ENCODE measurements at places on chromosomes 5 and 9.

DNA sequence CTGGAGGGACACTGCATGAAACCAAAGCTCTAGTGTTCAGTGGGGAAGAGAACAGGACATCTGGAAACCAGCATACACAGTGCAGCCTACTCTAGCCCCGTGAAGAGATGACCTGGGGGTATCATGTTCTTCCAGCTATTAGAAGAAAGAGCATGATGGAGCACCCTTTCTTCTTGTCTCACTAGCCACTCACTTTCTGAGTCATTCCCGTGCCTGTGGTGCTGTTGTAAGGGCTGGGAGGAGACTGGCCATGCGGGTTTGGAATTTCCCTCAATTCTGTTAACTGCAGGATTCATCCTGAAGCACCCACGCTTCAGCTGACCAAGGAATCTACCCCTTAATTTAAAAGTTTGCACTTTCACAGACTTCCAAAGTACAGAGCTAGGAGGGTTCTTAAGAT is 137.0 kb downstream of the COL23A1 start:
- DNase-seq: no peak

DNA sequence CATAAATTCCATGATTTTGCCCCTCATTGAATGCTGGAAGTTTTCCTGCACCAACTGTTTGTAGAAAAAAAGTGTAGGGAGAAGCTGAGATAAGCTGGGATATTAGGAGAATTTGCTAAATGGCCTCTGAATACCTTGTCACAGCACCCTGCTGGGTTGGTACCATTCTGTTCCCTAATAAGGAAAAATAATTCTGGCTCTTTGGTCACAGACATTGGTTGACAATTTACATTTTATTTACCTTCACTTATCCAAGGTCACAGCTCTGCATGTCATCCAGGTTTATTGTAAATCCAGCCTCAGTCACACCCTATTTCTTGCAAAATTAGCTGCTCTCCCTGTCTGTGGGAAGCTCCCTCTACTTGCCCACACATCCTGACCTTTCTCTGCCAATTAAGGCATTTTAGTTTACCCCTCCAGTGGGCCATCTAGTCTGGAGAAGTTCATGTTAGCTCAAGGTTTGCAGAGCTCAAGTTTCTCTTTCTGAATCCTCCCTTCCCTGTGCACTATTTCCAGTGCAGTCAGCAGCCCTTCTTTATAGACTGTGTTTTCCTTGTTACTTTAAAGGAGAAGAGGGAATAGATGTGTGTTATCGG is 115.4 kb upstream of the NTRK2 start:
- DNase-seq: no peak

GRCh38 chr5:92838253-92838652 is 742.8 kb downstream of the NR2F1-AS1 start:
- no peak for DNase-seq

DNA sequence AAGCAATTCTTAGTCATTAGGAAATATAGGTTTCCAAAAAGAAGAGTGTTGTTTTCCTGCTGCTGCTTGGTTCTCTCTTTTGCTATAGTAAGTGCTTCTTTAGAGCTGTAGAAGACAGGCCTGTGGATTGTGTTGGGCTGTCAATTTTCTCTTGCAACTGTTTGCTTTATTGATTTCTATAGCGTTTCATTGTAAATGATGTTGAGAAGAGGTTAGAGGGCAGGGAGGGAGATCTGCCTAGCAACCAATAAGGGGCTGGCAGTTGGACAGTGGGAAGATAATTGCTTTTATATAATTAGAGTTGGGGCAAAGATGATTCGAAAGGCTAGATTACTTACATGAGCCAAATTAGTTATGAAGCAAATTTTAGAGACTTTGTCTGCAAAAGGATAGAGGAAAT is 11.1 kb downstream of the UNC13B start:
- DNase-seq: no peak

DNA sequence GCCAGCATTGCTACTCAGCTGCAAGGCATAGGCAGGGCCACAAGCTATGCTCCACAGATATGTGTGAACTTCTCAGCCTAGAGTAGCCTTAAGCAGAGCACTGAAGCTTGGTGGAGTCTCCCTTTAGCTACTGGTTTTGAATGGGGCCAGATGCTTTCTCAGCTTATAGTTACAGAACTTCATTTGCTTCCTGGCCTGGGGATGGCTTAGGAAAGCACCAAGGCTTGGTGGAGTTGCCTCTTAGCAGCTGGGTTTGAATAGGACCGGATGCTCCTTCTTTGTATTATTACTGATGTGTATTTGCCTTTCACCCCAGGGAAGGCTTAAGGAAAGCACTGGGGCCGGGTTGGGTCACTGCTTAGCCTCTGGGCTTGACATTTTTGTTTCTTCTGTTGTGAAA is 497.8 kb upstream of the SEMA6A start:
- DNase-seq: no peak

DNA sequence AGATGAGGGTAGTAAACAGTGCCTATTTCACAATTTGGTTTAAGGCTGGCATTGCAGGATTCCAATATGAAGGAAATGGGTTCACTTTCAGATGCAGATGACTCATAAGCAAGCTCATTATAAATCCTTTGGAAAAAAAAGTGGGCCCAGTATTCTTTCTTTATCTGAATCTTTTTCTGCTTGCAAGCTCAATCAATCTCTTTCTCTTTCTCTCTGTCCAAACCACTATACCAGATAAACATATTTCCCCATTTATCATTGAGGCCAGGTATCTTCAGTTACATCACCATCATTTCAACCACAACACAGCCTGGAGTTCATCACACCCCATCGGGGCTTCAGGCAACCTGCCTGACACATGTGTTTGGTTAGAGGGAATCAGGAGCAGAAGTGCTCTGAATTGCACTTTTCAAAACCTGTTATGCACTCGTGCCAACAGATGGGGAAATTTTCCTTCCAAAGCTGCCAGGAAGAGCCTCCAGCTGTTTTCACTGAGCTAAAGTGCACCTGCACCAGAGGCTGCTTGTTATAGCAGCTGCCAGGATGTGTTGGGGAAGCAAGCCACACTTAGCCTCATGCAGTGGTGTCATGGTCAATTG is 30.0 kb upstream of the MAMDC2 start:
- no peak for DNase-seq

DNA sequence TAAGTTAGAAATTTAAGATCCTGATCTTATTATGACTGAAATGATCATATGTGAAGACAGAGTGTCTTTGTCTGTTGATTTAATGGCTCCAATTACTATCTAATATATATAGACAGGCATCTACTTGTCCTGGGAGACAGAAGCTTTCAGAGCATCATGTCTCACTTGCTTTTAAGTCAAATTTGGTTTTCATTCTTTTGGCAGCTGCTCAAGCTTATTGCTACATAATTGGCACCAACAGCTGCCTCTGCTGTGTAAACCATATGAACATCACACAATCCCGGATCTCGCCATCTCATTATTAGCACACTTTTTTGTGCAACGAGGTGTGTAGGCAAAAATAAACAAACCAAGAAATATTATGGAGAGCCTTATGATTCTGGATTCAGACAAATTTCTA is 1717.9 kb downstream of the EFNA5 start:
- DNase-seq: peak; percentile 40

DNA sequence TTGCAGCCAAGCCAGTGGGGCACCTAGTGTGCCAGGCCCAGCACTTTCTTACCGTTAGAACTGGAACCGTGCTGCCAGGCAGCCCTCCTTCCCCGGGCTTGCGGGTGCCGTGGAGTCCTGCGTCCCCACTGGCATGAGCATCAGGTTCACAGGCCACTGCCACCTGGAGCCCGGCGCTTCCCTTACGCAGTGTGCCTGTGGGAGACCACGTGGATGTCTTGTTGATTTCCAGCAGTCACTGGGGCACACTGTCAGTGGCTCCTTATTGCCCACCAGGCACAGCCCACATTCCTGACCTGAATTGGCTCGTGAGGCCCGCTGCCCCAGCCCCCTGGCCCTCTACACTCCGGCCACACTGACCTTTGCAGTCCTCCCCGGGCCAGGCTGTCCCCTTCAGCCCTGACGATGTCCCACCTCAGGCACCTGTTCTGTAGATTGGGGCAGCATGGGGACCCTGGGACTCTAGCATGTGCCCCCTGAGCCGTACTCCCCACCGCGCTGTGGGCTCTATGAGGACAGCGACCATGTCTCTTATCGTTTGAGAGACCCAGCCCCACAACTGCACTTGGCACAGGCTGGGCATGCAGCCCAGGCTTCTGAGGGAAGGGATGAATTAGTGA is 10.4 kb upstream of the CEL start:
- DNase-seq: no peak

DNA sequence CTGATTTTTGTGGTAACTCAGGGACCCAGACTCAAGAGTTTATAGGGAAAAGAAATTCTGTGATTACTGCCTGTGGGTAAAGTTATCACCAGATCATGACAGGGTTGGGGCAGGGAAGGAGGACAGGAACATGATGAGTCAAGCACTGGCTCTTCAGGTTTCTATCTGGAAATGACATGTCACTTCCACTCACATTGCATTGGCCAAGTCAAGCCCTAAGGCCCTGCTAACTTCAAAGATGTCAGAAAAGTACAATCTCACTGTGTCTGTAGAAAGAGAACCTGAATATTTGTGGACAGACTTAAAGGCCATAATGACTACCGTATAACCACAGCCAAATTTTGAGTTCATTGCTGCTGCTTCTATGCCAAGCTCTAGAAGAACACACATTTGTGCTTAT is 187.7 kb downstream of the TLE4 start:
- no peak for DNase-seq

DNA sequence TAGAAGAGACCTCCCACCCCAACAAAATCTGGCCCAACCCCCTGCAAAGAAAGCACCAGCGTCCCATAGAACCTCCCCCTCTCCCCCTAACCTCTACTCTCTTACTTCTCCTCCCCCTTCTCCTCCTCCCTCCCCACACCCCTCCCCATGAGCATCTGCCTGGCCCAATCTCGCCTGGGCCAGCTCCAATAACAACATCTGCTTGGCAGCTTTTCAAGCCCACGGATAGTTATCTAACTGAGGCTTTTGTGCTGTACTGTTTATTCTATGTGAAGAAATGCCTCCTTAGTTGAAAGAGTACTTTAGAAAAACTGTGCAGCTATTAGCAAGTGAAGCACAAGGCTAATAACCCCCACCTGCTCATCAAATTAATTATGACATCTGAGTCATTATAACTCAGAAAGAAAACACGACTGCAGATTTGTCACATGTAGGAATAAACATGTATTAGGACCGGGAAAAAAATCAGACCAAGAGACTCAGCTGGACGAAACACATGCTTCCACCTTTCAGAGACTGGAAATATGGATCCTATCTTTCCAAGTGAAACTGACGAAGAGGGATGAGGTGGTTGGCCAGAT is 42.8 kb downstream of the NFIB start:
- DNase-seq: peak; percentile 94

- DNase-seq: no peak
Observed at GRCh38 chr9:132783006-132783405, 95.1 kb downstream of the AK8 start.

DNA sequence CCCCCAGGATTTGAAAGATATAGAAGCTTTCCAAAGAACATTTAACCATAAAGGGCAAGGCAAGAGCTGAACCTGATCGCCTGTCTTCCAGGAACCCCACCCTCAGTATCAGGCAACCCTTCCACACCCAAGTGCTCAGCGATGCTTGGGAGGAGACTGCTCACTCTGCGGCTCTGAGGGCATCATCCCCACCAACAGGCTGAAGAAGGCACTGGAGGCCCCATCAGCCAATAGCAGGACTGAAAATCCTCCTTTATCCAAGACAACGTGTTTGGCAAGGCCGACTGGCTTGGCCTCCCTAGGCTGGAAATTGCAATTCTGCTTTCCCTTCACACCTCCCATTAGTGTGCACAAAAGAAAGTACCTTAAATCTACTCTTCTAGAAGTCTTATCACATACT is 1.4 kb upstream of the PPP2CA start:
- peak; percentile 54 for DNase-seq

GRCh38 chr5:110769000-110769681 is 30.3 kb downstream of the SLC25A46 start:
- no peak for DNase-seq

DNA sequence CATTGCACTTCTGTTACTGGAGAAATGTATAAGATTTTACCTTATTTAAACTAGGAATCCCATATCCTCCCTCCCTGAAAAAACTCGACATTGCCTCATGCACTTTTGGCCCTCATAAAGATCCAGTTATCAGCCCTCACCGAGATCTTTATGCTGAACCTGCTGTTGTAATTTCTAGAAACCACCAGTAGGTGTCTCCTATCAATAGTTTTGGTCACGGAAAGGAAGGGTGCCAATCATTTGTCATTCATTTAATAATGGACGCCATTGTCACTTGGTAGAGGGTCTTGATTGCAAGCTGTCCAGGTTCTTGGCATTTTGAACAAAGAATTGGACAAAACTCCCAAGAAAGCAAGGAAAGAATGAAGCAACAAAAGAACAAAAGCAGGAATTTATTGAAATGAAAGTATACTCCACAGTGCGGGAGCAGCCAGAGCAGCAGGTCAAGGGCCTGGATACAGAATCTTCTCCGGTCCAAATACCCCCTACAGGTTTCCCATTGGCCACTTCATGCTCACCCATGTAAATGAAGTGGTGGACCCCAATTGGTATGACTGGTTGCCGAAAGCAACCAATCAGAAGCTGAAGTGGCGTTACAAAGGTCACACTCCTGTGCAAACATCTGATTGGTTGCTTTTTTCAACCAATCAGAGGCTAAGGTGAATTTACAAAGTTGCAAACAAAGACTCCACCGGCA is 524.3 kb downstream of the PSAT1 start:
- DNase-seq: no peak

GRCh38 chr5:83368319-83368718 is 103.2 kb upstream of the VCAN start:
- no peak for DNase-seq

GRCh38 chr5:5423586-5423985 is 1.1 kb downstream of the ICE1 start:
- no peak for DNase-seq

DNA sequence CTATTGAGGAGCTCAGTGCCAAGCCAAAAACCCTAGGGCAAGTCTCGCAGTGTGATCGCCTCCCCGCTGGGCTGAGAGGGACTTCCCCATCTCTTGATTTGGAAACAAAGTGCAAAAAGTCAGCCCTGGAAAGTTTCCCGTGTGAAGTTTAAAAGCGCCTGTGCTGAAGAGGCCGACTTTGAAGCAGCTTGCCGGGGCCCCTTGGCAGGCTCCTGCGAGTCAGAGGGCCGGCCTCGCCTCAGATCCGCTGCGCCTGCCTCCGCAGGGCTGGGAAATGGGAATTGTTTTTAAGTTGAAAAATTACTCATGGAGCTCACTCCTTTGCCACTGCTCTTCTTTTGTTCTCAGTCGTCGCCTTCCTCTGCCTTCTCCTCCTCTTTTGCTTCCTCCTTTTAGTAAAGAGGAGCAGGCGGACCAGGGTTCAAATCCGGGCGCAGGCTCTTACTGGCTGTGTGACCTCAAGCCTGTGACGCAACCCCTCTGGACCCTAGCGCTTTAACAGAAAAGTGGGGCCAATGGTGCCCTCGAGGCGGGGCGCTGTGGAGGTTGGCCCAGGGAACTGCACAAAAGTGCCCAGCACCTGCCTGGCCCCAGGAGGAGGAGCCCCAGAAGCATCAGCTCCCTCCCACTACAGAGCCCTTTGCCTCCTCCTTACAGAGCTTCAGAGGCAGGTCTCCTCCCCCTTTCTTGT is 14.7 kb upstream of the LHX2 start:
- no peak for DNase-seq

DNA sequence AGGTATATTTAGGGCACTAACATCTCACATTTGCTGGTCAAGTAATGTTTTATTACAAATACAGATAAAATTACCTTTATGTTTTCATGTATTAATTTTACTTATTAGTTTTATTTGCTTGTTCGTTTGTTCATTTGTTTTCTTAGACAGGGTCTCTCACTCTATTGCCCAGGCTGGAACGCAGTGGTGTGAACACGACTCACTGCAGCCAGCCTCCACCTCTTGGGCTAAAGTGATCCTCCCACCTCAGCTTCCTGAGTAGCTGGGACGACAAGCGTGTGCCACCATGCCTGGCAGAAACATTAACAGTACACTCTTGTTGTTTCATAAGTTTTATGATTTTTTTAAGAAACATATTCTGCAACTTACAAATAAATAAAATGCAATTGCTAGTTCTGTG is 123.2 kb downstream of the ZNF608 start:
- no peak for DNase-seq
